ENCODE measurements at places on chromosomes 11 and 22. TPM values are rescaled to one million over a fixed set of nuclear protein-coding genes. Genes with fewer than 3 reads are reported as not detected.

Gene PRG3
- total RNA-seq = not detected

Gene LRP4
- total RNA-seq = 0.06 TPM

GRCh38 chr22:29481265-29482000 is 1.4 kb downstream of the NEFH start:
- no peak for DNase-seq

DNA sequence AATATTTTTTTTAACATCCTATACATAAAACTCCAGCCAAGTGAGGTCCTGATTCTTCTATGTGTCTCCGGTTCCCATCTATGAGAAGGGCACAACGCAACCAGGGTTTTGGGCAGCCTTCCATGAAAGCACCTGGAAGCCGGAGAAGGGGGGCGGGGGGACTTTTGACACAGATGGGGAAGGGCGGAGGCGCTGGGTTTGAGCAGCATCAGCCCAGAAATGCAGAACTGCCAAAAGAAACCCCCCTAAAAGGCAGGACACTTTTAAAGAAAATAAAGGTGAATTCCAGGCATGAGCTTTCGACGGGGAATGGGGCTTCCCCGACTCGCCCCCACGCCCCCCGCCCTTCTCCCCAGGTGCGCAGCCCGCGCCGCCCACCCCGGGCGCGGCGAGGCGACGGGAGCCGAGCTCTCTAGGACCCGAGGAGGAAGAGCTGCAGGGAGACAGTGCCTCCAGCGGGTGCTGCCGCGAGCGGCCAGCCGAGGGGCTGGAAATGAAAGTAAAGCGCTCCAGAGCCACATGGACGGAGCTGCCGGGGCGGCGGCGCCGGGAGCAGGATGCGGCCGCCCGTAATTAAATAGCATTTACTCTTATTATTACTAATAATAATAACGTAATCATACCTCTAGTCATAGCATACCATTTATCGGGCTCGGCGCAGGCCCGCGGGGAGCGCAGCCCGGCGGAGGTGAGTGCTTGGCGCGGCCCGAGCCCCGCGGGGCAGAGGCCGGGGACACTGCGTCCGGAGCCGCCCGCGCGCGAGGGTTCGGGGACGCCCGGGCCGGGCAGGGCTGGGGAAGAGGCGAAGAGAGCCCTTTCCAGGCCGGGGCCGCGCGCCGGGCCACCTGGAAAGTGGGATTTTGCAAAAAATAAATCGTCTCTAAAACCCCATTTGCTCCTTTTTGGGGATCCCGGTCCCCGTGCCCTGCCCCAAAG is at the start of gene ZC3H7B:
TSS of gene ZC3H7B (plus strand) at position 441 of the 936 bp plus-strand sequence. CDS start 19,136 bp downstream, outside the sequence.
- peak; percentile 83 for DNase-seq

DNA sequence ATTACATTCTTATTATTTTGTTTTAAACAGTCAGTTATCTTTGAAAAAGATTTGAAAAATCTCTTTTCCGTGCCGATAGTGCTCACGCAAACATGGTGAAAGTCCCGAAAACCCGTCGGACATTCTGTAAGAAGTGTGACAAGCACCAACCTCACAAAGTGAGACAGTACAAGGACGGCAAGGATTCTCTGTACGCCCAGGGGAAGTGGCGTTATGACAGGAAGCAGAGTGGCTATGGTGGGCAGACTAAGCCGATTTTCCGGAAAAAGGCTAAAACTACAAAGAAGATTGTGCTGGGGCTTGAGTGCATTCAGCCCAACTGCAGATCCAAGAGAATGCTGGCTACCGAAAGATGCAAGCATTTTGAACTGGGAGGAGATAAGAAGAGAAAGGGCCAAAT is 28.7 kb upstream of the CTSD start:
- DNase-seq = no peak

DNA sequence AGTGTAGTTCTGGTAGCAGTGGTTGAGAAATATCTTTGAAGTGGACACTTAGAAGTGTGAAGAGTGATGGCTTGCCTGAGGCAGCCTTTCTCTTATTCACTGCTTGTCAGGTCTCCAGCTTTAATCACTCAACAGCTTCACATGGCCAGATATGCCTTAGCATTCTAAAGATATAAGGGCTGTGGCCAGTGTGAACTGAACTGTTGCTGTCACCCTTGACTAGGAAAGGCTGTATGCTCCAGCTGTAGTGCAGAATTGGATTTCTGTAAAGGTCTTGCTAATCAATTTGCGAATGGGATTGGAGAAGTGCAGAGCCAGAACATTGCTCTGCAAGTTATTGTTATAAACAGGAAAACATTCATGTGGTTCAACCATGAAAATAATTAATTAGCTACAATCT is 266.7 kb downstream of the TMEM135 start:
- DNase-seq = no peak

GRCh38 chr22:24697172-24697571 is 77.3 kb downstream of the PIWIL3 start:
- no peak for DNase-seq

DNA sequence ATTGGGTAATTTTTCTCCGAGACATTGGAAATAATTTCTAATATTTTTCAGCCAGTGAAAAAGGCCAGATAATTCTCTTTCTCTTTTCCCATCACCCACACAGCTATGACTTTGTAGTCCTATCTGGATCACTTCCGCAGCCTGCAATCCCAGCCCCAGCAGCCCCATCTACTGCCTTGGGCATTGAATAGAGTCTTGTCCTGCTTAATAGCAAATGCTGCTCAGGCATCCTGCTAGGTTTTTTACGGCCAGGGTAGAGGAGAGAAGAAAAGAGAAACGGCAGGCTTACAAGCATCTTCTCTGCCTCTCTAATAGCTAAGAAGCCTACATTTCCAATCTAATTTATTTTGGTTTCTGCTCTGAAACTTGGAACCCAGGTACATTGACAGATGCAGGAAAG is 154.3 kb upstream of the B3GAT1 start:
- DNase-seq = no peak

DNA sequence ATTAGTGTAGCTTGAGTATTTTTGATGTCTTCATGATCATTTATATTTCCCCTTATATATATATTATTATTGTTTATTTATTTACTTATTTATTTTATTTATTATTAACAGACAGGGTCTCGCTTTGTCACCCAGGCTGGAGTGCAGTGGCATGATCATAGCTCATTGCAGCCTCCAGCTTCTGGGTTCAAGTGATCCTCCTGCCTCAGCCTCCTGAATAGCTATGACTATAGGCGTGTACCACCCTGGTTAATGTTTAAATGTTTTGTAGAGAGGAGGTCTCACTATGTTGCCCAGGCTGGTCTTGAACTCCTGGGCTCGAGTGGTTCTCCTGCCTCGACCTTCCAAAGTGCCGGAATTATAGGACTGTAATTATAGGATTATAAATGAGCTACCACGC is 10.2 kb downstream of the ADM start:
- DNase-seq = no peak

- no peak for DNase-seq
Measured at GRCh38 chr22:47657224-47657623, 894.8 kb downstream of the TBC1D22A start.

GRCh38 chr11:127248476-127248875 is 247.9 kb upstream of the KIRREL3 start:
- no peak for DNase-seq

GRCh38 chr11:94477624-94478023 is 16.0 kb downstream of the MRE11 start:
- DNase-seq = no peak

- DNase-seq = no peak
Measured at GRCh38 chr11:7591107-7591894, 77.5 kb downstream of the PPFIBP2 start.

DNA sequence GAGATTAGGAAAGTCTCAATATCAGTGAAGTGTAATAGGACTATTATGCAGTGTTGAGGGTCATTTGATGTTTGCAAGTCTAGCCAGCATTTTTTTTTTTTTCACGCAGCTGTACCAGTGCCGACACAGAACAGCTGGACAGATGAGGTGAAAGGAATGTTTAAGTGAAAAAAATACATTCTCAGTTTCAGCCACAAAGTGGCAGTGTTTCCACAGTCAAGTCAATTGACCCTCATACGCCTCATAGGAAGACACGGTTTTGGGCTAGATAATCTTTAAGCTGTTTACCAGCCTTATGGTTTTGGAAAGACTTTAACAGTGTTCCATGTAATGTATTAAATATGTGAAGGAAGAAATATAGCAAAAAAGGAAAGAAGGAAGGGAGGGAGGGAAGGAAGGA is 349.9 kb upstream of the ANO3 start:
- no peak for DNase-seq

DNA sequence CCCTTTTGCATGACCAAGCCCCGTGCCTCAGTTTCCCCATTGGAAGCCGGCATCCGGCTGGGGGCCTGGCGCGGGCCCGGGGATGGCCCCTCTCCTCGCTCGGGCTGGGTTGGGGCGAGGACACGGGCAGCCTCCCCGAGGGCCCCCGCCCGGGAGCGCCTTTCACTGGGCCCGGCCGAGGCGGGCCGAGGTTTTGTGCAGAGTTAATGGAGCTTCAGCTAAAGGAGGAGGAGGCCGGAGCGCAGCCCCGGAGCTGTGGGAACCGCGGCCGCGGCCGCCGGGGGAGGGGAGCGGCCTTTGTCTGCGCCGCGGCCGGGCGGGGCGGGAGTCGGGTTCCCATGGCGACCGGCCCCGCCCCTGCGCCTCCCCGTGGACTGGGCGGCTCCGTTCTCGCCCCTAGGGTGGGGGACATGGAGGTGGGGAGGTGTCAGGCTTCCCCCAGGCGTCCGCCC is 1.4 kb upstream of the MAPK11 start:
- DNase-seq = peak; percentile 75

- no peak for DNase-seq
Measured at GRCh38 chr11:61948505-61948904, 1.6 kb upstream of the BEST1 start.

GRCh38 chr11:97557399-97557798 is 1167.6 kb downstream of the JRKL start:
- no peak for DNase-seq

DNA sequence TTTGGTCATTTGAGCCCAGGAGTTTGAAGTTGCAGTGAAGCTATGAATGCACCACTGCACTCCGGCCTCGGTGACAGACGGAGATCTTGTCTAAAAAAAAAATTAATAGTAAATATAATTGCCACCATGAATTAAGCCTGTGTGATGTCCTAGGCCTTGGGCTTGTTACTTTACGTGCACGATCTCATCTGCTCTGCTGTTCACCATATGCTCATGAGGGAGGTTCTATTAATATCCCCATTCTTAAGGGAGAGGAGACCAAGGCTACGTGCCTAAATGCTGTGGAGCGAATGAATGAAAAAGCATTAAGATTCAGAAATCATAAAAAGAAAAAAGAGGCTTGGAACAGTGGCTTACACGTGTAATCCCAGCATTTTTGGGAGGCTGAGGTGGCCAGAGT is 2.6 kb upstream of the ATG2A start:
- DNase-seq = no peak

- no peak for DNase-seq
Measured at GRCh38 chr11:133892126-133892525, 46.8 kb upstream of the SPATA19 start.

DNA sequence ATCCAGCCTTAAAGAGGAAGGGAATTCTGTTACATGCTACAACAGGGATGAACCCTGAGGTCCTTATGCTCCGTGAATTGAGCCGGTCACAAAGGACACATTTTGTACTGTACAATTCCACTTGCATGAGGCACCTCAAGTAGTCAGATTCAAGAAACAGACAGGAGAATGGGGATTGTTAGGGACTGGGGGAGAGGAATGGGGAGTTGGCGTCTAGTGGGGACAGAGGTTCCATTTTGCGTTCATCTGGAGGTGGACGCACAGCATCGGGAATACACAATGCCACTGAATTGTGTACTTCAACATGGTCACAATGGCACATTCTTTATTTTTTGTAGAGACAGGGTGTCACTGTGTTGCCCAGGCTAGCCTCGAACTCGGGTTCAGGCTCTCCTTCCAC is 14.1 kb downstream of the TBX1 start:
- no peak for DNase-seq

DNA sequence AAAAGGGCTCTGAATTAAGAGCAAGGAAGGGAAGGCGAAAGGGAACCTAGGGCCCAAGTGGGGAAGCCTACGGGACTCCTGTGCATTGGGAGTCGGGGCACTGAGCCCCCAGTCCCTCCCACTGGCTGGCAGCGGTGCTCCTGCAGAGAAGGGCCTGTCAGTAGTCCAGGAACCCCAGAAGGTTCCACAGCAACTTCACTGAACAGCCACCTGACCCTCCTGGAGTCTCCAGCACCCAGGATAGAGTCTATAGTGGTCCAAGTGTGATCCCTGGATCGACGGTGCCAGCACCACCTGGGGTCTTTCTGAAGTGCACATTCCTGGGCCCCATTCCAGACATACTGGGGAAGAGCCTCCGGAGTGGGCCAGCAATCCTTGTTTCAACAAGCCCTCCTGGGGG is 100.0 kb upstream of the B3GAT1 start:
- peak; percentile 8 for DNase-seq

GRCh38 chr11:59765068-59765735 is 10.0 kb downstream of the STX3 start:
- no peak for DNase-seq

DNA sequence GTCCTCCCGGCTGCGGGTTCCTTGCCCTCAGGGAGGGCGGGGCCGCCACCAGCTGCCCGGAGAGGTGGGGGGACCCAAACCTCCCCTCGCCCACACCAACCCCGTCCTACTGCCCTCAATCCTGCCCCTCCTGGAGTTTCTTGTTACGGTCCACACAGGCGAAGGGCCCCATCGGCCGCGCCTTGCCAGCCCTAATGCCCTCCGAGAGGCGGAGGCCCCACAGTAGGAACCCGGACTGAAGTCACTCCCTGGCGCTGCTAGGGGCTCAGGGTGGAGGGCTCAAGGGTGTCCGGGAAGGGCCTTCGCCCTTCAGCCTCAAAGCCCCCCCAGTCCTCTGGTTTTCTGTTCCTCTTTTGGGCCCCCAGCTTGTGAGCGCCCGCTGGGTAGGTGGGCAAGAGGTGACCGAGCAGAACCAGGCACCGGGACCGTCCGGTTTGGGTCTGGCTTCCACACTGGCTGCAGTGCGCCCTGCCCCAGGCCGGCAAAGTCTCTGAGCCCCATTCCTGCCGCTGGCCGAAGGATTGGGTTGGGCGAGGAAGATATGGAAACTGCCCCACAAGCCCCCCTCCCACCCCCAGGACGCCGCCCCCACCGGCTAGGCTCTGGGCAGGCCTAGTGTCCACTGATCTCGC is 24.5 kb downstream of the DUSP8 start:
- DNase-seq = no peak

DNA sequence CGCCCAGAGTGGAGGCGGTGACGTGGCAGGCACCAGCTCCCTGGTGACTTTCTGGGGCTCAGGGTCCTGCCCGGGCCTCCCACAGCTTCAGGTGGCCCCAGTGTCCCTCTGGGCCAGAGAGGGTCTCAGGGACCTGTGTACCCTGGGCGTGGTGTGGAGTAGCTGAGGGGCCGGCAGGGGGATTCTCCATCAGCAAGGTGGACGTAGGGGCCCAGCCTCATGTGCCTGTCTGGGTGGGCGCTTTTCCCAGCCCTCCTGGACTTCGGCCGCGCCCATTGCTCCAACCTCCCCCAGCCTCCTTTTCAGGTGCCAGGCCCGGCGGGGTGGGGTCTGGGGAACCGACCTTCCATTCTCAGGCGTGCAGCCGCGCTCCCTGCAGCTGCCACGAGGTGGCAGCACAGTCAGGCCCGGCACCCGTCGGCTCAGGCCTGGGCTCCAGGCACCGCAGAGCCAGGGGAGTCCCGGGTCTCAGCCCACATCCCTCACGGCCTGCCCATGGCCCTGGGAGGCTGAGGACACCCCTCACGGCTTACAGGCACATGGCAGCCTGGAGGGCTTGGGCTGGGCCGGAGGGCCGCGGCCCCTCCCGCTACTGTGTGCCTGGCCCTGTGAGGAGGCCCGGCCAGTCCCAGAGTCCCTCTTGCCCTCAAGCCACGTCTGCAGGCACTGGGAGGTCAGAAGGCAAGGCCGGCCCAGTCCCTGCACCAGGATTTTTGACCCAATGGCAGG is 19.9 kb upstream of the MUC5B start:
- peak; percentile 81 for DNase-seq
